ENCODE measurements at places on chromosomes 6 and 20.

DNA sequence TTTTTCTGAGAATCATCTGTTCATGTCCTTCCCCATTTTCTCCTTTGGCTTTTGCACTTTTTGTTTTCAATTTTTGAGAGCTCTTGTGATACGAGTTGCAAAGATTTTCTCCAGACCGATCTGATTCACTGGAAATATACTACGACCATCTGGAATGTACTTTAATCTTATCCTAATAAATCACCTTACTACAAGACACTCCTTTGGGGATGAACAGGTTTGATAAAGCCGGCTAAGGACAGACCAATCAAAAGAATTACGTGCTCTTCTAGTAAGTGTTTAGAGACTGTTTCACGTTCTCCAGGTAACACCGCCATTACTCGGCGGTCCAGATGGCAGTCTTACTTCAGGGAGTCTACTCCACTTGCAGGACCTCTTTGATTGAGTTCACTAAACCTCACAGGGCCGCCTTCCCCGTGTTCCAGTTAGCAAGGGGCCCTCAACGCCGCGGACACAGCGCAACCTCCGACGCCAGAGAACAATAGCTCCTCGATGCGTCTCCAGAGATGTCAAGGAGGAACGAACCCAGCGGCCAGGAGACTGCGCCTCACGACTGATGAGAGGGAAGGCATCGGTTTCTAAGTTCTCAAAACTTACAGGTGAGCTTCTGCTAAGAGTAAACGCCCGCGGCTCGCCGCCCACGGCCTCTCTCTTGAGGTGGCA, 920 bp upstream of the WTAP start:
- DNase-seq = no peak

- no peak for DNase-seq
These were observed 260.1 kb upstream of the ARID1B start for GRCh38 chr6:156517088-156517487.

- no peak for DNase-seq
These were observed 107.2 kb upstream of the BTBD3 start for GRCh38 chr20:11810311-11811083.

GRCh38 chr6:10521104-10521808, at the start of gene GCNT2:
Gene GCNT2 (plus strand): TSS chr6:10521351. CDS start chr6:10528912, 7,561 bp downstream.
- no peak for DNase-seq

- DNase-seq = no peak
These were observed 173.5 kb downstream of the DLL1 start for GRCh38 chr6:170117111-170117972.

GRCh38 chr6:63371104-63371715, 51.4 kb upstream of the LGSN start:
- DNase-seq = no peak

DNA sequence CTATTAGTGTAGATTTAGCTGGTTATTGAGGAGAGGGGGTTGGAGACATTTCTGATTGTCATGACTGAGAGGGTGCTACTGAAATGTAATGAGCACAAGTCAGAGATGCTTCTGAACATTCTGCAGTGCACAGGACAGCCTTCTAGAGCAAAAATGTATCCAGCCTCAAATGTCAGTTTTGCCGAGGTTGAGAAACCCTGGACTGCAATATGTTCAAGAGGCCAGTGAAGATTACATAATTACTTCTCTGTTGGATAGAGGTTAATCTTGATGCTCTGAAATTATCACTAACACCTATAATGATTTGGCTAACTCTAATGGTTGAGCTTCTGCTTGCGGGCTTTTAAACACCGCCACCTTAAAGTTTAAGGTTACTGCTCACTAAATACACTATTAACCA, 3.4 kb upstream of the DUSP22 start:
- no peak for DNase-seq

DNA sequence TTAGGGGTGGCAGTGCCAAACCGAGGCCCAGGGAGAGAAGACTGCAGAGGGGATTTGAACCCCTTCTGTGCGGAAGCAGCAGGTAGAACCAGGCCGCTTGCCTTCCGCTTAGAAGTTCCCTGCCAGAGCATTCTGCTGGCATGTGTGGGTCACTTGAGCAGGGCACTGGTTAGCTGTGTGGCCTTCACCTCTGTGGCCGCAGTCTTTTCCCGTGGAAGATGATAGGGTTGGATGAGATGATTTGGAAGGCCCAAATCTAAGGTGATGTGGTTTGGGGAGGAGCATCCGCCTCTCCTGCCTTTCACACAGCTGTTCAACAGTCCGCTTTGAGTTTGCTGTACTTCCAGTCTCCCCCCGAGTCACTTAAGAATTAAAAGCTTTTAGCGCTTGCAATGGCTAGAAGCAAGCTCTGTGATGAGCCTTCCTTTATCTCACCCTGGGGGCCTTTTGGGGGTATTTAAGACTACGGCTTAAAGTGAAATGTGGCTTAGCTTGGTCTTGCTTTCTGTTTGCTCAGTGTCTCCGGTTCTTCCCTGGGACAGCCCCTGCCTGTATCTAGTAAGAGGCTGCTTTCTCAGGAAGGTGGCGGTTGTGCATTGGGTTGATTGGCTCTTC, 743 bp downstream of the CMTR1 start:
- DNase-seq = peak; percentile 11

- no peak for DNase-seq
These were observed 123.4 kb downstream of the C6orf118 start for GRCh38 chr6:165186041-165186440.
